Stimulated activated CD8-positive, alpha-beta memory T cell treated with anti-CD3 and anti-CD28 coated beads, Interleukin-4, amount 100 ng/mL, for 1 hour (primary cell): ENCODE measurements at places on chromosomes 12 and 14.

GRCh38 chr12:71166862-71167496, 9.2 kb upstream of the TSPAN8 start:
- no peak for DNase-seq

DNA sequence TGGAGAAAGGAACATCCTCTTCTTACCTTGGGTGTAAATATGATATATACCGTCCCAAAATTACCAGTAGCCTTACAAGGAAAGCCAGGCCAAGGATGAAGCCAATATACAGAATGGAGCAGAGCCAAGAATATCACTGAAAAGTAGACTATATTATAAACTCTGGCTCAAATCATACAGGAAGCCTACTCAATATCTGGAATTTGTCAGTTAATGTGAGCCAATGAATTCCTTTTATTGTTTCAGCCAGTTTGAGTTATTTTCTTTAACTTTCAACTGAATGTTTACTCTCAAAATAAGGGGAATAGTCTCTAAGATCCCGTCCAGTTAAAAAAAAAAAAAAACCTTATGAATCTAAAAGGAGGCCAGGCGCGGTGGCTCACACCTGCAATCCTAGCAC, 9.8 kb upstream of the DENND5B start:
- DNase-seq = no peak

- DNase-seq = no peak
Measured at GRCh38 chr14:55782166-55782565, 202.2 kb downstream of the KTN1 start.

DNA sequence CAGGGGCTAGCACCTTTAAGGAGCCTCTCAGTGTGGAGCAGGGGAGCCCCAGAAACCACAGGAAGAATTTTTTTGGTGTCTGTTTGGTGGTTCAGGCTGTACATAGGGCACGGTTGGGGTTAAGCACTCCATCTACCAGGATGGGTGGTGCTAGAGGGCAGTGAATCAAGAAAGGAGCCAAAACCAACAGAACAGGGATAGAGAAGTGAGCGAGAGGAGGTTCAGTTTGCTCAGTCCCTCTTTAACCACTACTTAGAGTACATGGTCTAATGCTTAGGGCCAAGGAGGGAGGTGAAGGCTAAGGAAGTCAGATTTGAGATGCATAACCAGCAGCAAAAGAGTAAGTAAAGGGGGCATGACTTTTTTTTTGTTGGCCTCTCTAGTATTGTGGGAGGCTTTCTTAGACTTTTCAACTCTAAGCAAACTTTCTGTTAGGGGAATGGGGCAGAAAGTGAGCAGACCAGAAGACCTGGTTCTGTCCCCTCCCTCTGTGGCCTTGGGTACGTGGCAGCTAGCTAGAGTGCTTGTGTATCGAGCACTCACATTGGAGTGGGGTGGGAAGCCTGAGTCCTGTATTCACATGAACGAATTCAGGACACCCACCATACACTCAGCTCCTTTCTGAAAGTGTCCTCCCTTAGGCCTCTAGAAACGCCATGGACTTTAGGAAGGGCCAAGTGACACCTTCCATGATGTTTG, 6.6 kb upstream of the NPFF start:
- DNase-seq = no peak
